IPS DF 6.9 (cell line): ENCODE measurements at places on chromosomes 16 and 17.
A peak's percentile ranks its signal among the peaks of the same experiment; 100 is the strongest.

GRCh38 chr16:85002099-85002541, 9.2 kb downstream of the ZDHHC7 start:
- no peak for DNase-seq

DNA sequence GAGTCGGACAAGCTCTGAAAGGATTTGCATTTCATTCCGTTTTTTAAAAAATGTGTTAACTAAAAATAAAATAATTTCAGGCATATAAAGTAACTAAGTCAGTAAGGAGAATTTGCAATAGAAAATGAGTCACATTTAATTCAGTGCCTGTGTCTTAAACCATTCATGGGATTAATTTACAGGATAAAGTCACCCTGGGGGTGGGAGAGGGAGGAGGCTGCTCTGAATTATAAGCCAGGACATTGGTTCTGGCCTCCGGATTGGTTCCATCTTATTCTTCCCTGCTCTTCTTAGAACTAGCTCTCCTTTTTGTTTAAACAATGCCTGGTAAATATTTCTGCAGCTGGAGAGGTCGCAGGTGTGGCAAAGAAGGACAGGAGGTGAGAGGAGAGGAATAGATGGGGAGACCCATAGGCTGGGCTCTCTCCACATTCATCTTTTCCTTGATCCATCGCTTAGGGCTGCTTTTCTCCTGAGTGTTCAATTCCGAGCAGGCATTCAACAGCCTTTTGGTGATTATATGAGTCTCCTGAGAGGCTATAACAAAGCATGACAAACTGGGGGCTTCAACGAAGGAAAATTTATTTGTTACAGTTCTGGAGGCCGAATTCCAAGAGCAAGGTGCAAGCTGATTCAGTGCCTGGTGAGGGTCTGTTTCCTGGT, 319.2 kb downstream of the PHKB start:
- no peak for DNase-seq

- DNase-seq, result no peak
These were observed 601 bp downstream of the CDH15 start for GRCh38 chr16:89172171-89172527.

GRCh38 chr17:40848583-40849235, 18.3 kb downstream of the KRT12 start:
- DNase-seq, result no peak

- DNase-seq, result no peak
These were observed 15.7 kb upstream of the DHX8 start for GRCh38 chr17:43467981-43468581.

GRCh38 chr17:43695970-43696865, 34.5 kb upstream of the MEOX1 start:
- DNase-seq, result no peak

DNA sequence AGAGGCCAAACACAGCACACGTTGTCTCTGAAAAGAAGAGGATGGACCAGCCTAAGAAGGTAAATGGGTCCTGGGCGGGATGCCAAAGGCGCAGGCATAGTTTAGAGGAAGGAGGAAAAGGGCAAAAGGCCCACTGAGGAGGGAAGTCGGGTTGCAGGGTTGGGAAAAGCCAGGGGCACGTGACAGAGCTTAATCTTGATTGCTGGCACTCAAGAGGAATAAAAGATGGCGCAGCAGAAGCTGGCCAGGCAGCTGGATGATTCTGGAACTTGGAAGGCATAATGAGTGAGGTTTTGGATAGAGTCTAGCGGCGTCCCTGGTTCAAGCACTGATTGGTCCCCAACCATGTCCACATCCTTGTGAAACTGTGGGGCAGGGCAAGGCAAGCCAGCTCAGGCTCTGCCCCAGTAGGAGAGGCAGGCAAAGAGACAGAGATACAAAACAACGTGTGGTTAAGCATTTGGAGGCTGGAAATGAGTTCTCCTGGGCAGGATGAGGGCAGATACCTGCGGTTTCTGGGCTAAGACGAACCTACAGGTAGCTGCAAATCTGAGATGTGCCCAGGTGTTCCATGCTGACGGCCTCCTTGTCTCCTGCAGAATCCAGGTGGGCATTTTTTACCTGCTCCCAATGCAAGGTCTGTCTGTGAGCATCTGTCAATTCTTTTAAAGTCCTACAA, 52.7 kb upstream of the CIBAR2 start:
- no peak for DNase-seq

GRCh38 chr16:58511933-58512815, 3.1 kb upstream of the SETD6 start:
- peak; percentile 66 for DNase-seq

- DNase-seq, result no peak
These were observed 741.1 kb downstream of the CDH11 start for GRCh38 chr16:64380751-64381150.

DNA sequence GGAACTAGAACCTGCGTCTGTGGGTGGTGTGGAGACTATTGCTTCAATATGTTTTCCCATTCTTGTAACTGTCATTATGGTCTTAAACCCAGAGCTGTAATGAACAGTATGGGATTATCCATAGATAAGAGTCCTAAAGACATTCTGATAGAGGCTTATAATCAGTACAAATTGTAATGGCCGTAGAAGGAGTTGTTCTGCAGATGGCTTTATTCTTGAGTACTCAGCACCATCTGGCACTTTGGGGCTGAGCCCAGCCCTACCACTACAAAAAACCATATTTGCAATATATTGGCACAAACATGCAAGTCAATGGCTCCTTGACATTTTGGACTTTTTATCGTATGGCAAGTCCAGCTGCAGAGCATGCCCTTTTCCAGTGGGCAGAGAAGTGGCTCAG, 150.0 kb downstream of the HS3ST4 start:
- no peak for DNase-seq

- no peak for DNase-seq
These were observed 60.1 kb downstream of the SRCIN1 start for GRCh38 chr17:38545531-38546225.

DNA sequence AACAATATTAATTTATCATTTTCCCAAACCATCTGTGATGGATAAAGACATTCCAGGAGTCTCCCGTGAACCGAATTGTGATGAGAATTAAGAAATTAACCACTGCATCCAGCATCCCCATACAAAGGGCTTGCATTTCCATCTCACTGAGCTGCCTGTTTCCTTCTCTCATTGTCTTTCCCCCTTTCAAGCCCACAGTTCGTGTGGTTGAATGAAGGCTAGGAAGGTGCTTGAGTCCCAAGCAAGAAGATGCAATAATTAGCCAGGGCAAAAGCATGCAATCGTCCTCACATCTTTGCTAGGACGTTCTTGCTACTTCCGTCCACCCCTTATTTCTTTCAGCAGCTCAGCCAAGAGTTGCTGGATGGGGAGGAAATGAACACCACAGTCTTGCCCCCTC, 146.1 kb downstream of the NTN1 start:
- no peak for DNase-seq

DNA sequence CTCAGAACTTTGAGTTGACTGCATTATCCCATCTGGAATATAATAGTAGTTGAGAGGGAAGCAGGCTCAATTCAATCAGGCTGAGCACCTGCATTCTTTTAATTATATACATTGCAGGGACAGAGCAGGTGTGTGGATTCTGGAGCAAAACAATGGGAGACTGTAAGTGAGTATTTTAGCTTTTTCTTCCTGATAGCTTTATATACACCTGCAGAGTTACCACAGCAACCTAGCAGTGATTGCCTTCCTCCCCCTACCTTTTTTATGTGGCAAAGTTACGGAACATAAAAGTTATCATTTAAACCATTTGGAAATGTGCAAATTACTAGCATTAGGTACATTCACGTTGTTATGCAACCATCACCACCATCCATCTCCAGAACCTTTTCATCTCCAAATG, 25.4 kb upstream of the RHOT1 start:
- DNase-seq, result no peak

DNA sequence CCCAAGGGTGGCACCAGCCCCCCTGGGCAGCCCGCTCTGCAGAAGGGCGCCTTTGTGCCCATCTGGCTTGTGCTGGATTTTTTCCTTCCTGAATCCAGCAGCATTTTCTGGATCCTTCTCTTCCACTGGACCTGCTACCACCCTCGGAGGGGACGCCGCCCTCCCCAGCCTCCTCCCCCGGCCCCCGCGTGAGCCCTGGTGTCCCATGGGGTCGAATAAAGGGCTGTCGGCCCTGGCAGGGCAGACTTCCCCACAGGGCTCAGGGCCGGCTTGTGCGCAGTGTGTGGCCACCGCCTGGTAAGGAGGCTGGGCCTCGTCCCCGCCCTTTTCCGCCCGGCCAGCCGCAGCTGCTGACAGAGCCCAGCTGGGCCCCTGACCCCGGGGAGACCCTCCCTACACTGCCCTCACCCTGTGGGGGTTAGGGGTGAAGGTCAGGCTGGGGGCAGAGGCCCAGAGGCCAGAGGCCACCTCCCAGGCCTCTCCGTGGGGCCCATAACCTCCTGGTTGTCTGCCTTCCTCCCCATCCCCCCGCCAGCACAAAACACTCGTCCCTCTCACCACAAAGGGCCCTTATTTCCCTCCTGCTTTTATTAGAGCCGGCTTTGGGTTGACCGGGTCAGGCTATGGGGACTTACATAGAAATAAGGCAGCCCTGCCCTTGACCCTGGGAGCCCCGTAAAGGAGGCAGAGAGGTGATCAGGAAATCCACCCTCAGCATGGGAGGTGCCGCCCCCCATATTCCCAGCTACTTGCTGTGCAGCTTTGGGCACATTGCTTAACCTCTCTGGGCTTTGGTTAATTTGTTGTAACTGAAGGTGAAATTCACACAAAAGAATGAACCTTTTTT, 179.3 kb upstream of the CIBAR2 start:
- DNase-seq, result no peak

GRCh38 chr17:2198927-2199326, 104.7 kb downstream of the SMG6 start:
- no peak for DNase-seq

- no peak for DNase-seq
These were observed 6.0 kb upstream of the TBX21 start for GRCh38 chr17:47726796-47727703.

DNA sequence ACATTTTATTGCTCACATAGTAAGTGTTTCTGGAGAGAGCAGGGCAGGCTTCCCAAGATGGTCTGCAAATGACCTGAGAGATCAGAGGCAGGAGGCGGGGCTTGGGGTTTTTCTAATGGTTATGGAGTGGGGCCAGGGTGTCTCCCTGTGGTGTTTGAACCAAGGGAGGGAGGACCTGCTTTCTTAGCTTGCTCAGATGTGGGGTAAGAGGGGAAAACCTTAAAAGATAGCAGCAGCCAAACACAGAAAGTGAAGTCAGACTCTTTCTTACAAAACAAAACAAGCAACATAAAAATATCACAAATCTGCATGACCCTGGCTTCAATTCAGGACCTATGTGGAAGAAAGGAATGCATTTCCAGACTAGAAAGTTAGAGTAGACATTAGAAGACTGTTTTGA, 22.9 kb upstream of the DNAJA2 start:
- no peak for DNase-seq

DNA sequence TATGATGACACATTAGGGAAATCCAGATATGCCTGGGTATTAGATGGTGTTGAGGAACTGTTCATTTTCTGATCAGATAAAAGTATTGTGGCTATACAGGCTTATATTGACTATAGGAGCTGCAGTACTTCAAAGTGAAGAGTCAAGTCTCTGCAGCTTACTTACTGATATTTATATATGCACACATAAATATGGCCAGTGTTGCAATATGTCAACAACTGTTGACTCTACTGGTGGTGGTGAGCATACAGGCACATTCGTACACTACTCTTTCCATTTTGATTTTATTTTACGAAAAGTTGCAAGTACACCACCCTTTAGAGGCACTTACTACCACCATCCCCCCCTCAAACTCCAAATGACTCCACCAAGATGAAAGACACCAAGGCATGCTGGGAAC, 2.5 kb downstream of the CIAO2B start:
- no peak for DNase-seq

GRCh38 chr16:1058216-1058615, 14.3 kb upstream of the SSTR5 start:
- DNase-seq, result no peak

GRCh38 chr17:68399638-68400403, 57.5 kb downstream of the WIPI1 start:
- no peak for DNase-seq

GRCh38 chr16:19744670-19745069, 26.6 kb downstream of the IQCK start:
- no peak for DNase-seq

DNA sequence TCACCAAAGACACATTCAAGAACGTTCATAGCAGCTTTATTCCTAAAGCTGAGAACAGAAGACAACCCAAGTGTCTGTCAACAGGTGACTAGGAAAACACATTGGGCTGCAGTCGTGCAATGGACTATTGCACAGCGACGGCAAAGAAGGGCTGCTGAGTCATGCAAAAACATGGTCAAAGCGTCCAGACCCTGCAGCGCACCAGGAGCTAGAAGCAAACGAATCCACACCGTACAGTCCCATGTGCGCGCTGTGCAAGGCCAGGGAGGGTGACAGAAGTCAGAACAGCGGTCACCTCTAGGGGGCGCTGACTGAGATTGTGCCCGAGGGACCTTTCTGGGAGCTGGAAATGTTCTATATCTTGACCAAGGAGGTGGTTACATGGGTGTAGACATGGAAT, 266.4 kb downstream of the MAF start:
- no peak for DNase-seq

DNA sequence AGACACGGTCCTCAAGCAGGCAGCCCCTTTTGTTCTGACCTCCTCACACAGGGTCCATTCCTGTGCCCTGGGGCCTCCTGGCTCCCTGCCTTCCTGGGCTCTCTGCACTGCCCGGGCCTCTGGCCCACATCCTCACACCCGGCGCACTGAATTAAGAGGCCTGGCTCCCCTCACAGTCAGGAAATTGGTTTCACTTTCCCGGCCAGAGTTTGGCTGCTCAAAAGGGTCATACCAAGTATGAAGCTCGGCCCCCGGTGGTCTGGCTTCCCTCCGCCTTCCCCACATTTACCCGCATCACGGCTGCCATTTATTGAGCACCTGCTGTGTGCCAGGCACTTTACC, 220.0 kb downstream of the NTN1 start:
- no peak for DNase-seq

- no peak for DNase-seq
These were observed 558 bp downstream of the HSD3B7 start for GRCh38 chr16:30985401-30986128.

DNA sequence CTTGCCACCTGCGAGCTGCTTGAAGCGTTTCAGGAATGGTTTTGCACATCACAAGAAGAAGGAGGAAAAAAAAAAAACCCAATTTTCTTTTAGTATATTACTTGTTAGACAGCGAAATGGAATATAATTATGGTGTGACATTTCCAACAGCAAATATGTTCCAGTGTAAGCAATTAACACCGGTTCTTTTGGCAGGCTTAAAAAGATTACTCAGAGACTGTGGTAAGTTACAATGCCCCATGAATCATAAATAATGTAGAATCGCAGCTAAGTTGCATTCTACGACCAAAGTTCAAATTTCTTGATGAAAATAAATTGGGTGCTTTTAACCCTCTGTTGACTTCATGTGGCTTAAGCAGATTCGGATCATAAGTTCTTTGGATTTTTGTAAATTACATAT, 245.2 kb downstream of the XYLT1 start:
- DNase-seq, result no peak

DNA sequence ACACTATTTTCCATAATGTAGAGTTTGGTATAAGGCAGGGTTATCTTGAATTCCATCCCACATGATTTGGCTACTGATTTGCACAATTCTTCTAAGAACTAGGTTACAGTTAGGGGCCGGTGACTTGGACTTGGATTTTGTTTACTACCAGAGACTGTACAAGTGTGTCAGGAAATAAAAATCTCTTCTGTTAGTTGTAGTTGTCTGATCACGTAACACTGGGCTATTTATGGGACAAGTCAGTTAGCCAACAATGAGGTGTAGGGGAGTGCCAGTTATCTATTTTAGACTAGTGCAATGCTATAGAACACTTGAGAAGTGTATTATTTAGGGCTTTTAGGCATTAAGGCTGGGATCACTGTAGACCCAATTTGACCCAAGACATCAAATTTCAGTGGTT, 39.7 kb upstream of the GHDC start:
- DNase-seq, result no peak
